ENCODE measurements at places on chromosomes 11 and 22.

DNA sequence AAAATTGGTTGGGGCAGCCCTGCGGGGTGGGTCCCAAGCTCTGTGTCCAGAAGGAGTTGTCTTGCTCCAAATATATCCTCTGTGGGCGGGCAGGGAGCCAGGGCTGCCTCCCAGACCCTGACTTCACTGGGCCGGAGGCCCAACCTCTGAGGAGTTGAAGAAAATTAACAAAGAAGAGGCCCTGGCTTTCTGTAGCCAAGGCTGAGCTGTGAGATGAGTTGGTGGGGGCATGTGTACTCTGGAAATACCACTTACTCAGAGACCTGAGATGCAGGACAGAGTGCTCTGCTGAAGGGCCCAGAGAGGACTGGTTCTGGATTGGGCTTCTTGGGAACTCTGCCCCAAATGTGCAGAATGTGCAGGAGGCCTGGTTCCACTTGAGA, 96.3 kb downstream of the SWAP70 start:
- no peak overlapping the region for H3K27ac ChIP-seq
- no peaks in the 10 kb centered on the region for H3K36me3 ChIP-seq
- H3K4me1 ChIP-seq, result peaks cover 21% of the 10 kb centered on the region
- H3K4me3 ChIP-seq, result no peak overlapping the region
- no peaks in the 10 kb centered on the region for H3K27me3 ChIP-seq
- no peak for DNase-seq

DNA sequence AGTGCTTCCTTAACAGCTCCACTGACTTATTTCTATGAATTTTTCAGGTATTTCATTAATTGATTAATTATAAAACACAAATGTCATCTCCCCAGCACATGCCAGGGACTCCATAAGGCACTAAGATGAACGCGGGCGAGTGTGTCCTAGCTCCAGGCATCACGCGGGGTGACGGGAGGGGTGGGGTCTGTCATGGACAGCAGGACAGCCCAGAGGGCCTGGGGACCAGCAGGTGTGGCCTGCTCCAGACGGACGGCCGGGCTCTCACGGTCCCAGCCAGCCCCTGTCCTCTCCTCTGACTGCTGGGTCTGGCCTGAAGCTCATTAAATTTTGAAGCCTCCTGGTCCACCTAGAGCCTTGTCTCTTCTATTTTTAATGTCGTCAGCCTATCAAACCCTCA, 531.1 kb downstream of the BRD1 start:
- no peaks in the 10 kb centered on the region for H3K36me3 ChIP-seq
- H3K4me3 ChIP-seq, result no peak overlapping the region
- peaks cover 12% of the 10 kb centered on the region for H3K27me3 ChIP-seq
- no peak overlapping the region for H3K27ac ChIP-seq
- peak; percentile 2 for DNase-seq
- no peaks in the 10 kb centered on the region for H3K4me1 ChIP-seq

DNA sequence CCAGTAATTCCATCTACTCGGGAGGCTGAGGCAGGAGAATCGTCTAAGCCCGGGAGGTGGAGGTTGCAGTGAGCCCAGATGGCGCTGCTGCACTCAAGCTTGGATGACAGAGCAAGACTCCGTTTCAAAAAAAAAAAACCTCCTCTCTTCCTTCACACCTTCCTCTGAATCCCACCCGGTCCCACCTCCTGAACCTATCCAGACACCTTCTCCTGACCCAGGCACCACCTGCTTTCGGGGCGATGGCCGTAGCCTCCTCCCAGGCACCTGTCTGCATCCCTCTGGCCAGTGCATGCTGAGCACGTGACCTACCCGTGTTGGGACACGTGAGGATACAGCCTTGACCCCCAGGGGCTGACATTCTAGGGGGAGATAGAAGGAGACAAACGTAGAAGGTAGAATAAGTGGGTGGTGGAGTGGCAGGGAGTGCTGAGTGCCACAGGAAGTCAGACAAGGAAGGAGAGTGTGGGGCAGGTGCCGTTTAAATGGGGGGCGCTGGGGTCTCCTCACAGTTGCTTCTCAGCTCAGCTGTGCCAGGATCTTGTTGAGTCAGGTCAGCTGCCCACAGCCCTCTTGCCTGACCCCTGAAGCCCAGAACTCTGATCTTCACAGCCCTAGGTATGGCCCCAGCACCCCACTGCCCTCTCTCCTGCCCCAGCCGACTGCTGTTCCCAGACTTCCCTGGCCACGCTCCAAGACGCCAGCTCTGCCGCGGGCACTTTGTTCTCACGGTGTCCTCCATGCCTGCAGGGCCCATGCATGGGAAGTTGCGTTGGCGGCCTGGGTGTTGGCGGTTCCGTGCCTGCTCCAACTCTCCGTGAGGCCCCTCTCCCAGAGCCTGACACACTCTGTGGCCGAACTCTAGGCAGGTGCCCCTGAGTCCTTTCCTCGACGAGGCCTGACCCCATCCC, 1.2 kb upstream of the MIOX start:
- no peaks in the 10 kb centered on the region for H3K36me3 ChIP-seq
- H3K27me3 ChIP-seq, result peaks cover 29% of the 10 kb centered on the region
- H3K4me3 ChIP-seq, result no peak overlapping the region
- DNase-seq, result no peak
- no peaks in the 10 kb centered on the region for H3K4me1 ChIP-seq
- peak overlapping the region; percentile 69 for H3K27ac ChIP-seq

- DNase-seq, result no peak
- H3K4me3 ChIP-seq, result no peak overlapping the region
- peaks cover 2% of the 10 kb centered on the region for H3K4me1 ChIP-seq
- no peaks in the 10 kb centered on the region for H3K36me3 ChIP-seq
- no peaks in the 10 kb centered on the region for H3K27me3 ChIP-seq
- H3K27ac ChIP-seq, result no peak overlapping the region
These were observed 499.8 kb upstream of the CHORDC1 start for GRCh38 chr11:90722552-90723190.

- H3K27ac ChIP-seq, result no peak overlapping the region
- H3K27me3 ChIP-seq, result no peaks in the 10 kb centered on the region
- H3K4me1 ChIP-seq, result peaks cover 3% of the 10 kb centered on the region
- peaks cover 1% of the 10 kb centered on the region for H3K36me3 ChIP-seq
- no peak overlapping the region for H3K4me3 ChIP-seq
- no peak for DNase-seq
These were observed 91.0 kb downstream of the CCDC83 start for GRCh38 chr11:85946221-85946620.

GRCh38 chr11:93432247-93432646, 101.7 kb downstream of the DEUP1 start:
- no peaks in the 10 kb centered on the region for H3K36me3 ChIP-seq
- no peak overlapping the region for H3K27ac ChIP-seq
- no peaks in the 10 kb centered on the region for H3K27me3 ChIP-seq

DNA sequence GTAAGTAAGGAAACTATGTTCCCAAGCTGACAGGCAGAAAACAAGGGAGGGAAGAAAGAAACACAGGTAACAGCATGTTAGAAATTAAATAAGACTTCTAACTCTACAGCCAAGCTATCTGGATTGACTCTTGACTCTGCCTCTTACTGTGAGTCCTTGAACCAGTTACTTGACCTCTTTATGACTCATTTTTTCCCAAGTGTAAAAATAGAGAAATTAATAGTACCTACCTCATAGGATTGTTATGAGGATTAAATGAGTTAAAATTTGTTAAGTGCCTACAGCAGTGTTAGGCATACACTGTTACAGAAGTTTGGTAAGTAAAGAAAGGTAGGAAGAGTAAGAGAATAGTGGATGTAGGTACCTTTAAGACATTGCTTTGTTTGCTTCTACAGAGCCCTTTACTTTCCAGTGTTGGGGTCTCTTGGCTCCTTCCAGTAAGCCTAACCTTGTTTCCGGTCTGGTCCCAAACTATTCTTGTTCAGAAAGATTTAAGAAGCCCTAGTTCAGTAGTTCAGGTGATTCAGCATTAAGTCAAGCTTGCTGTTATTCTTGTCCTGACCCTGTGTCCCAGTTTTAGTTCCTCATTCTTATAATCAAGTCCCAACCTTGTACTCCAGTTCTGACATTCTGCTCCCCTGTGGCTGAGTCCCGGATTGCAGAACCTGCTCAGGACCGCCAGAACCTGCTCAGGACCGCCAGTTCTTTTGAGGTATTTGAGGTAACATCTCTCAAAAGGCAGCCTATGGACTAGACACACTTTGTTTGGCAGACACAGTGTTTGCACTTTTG, 963.4 kb upstream of the CCDC90B start:
- no peak overlapping the region for H3K4me3 ChIP-seq
- no peak overlapping the region for H3K27ac ChIP-seq
- no peaks in the 10 kb centered on the region for H3K4me1 ChIP-seq
- DNase-seq, result no peak
- no peaks in the 10 kb centered on the region for H3K27me3 ChIP-seq

- H3K27me3 ChIP-seq, result no peaks in the 10 kb centered on the region
- peaks cover under 1% of the 10 kb centered on the region for H3K4me1 ChIP-seq
- no peak for DNase-seq
- H3K27ac ChIP-seq, result no peak overlapping the region
- no peak overlapping the region for H3K4me3 ChIP-seq
These were observed 6.8 kb downstream of the SELENOO start for GRCh38 chr22:50207383-50208140.

- H3K27ac ChIP-seq, result no peak overlapping the region
- H3K4me3 ChIP-seq, result no peak overlapping the region
- H3K27me3 ChIP-seq, result no peaks in the 10 kb centered on the region
These were observed 426.0 kb downstream of the TBC1D22A start for GRCh38 chr22:47188261-47189055.

DNA sequence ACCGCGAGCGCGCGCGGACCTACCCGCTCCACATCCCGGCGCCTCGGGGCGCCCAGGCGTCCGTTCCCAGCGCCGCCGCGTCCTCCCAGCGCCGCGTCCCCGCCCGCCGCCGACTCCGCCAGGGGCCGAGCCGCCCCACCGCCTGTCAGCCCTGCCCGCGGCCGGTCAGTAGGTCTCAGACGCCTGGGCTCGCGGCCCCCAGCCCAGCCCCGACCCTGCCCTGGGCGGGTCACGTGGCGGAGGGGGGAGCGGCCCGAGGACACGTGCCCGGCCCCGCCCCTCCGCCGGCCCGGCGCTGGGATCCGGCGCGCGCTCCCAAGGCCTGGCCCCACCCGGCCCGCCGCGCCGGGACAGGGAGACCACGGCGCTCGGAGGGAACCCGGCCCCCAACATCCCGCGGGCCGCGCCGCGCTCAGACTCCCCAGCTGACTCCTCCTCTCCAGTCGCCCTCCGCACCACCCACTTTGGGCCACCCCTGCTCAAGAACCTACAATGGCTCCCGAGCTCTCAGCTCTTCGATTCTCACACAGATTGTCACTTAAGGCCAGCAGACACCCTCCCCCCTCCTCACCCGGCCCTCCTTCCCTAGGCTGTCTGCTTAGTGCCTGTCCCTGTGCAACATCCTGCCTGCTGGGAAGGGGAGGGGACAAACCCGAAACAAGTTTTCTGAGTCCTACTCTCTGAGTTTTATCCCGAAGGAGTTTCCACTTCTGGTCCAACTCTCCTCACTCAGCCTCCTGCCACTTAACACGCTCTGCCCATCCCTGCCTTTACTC, at the start of gene RAB3IL1:
TSS of gene RAB3IL1 (minus strand) at position 233 of the 776 bp plus-strand sequence. CDS start at position 34, 199 bp downstream.
- peaks cover 59% of the 10 kb centered on the region for H3K27me3 ChIP-seq
- DNase-seq, result peak; percentile 56
- H3K27ac ChIP-seq, result peak within 1 kb of the TSS; percentile 43
- H3K36me3 ChIP-seq, result no peaks in the 10 kb centered on the region

DNA sequence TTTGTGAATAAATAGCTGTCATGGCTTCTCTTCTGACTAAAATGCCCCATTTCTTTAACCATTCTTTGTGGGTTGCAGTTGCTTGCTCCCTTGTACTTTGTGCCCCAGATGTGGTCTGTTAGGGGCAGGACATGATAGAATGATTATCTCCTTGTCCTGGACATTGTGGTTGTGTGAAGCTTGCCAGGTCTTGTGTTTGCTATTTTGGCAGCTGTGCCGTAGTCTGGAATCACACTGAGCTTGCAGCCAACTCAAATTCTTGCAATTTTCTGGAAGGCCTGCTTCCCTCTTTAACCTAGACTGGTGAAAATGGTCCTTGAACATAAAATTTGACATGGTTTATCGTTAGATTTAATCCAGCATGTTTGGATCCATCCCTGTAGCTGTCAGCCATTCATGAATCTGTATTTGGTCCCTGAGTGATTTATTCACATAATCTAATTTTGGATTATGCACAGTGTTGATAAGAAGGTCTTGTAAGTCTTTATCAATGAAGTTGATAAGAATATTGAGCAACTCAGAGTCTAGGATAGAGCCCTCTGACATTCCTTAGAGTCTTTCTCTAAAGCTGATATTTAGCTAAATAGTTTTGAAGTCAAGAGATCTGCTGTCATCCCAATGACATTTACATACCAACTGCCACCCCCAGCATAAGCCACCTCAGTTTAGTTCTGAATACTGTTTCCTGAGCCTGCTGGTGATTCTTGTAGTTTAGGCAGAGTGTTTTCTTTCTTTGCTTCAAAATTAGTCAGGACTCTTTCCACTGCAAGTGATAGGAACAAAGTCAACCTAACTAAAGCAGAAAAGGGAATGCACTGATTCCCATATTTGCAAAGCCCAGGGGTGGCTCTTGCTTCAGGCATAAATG, 9.8 kb downstream of the SPON1 start:
- peaks cover 4% of the 10 kb centered on the region for H3K4me1 ChIP-seq
- H3K27me3 ChIP-seq, result peaks cover 17% of the 10 kb centered on the region
- DNase-seq, result no peak
- no peaks in the 10 kb centered on the region for H3K36me3 ChIP-seq
- H3K4me3 ChIP-seq, result no peak overlapping the region

- peaks cover 8% of the 10 kb centered on the region for H3K36me3 ChIP-seq
- H3K27ac ChIP-seq, result peak overlapping the region; percentile 98
- H3K4me1 ChIP-seq, result peaks cover 35% of the 10 kb centered on the region
- peak overlapping the region; percentile 95 for H3K4me3 ChIP-seq
These were observed 580 bp downstream of the DTX4 start for GRCh38 chr11:59172345-59173079.

GRCh38 chr11:66335531-66336233, 552 bp downstream of the RIN1 start:
- H3K36me3 ChIP-seq, result peaks cover 1% of the 10 kb centered on the region
- DNase-seq, result no peak
- H3K4me1 ChIP-seq, result peaks cover 2% of the 10 kb centered on the region
- peaks cover 11% of the 10 kb centered on the region for H3K27me3 ChIP-seq

- no peaks in the 10 kb centered on the region for H3K36me3 ChIP-seq
- H3K4me1 ChIP-seq, result no peaks in the 10 kb centered on the region
- DNase-seq, result no peak
These were observed 194.7 kb downstream of the KIRREL3 start for GRCh38 chr11:126805870-126806269.

DNA sequence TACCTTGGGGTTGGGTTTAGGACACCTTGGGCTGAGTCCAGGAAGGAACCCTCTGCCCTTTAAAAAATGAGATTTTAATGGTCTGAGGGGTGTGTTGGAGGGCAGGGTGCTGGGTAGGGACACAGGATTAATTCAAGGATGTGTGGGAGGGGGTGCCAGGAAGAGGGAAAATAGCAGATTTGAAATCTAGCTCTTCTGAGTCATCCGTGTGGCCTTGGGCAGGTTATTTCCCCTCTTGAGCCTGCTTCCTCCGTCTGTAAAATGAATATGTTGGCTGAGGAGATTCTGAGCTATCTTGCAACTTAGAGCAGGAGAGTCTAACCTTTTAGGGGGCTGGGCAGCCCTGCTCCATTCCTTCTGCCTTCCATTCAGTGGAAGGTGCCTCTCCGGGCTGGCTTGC, 3.0 kb downstream of the TSPAN18 start:
- H3K4me3 ChIP-seq, result no peak overlapping the region
- H3K27me3 ChIP-seq, result peaks cover 15% of the 10 kb centered on the region
- no peaks in the 10 kb centered on the region for H3K36me3 ChIP-seq
- H3K27ac ChIP-seq, result no peak overlapping the region
- H3K4me1 ChIP-seq, result peaks cover 24% of the 10 kb centered on the region
